ENCODE measurements at places on chromosomes 7 and 10. TPM values are rescaled to one million over a fixed set of nuclear protein-coding genes. Genes with fewer than 3 reads are reported as not detected.

Gene PVRIG
- total RNA-seq = not detected

Gene CRHR2
- not detected for total RNA-seq

Gene TEX47
- not detected for total RNA-seq

Gene SPDYE3
- not detected for total RNA-seq

GRCh38 chr7:66326501-66327215 lies 121.5 kb downstream of the TPST1 start:
- DNase-seq = peak; percentile 39

DNA sequence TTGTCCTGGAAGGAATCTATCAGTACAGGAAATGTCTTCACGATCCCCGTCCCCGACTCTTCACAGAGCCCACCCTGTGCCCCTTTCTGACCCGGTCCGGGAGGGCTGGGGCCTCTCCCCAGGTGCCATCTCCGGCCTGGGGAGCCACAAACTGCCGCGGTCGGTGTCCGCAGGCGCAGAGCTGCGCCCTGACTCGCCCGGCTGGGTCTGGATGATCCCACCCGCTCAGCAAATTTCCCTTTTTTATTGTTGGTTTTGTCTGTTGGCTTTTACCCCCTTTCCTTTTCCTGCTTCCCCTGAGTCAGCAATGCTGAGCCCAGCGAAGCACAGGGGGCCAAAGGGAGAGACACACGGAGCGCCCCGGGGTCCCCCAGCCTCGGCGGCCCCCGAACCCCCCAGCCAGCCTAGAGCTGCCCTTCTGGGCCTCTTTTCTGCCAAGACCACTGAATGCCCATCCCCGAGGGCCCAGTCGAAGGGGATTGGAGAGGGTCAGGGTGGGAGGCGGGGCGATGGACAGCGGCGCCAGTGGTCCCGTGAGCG lies 30.9 kb downstream of the LEP start:
- DNase-seq = no peak

GRCh38 chr10:30758338-30758737 lies 128.8 kb upstream of the LYZL2 start:
- no peak for DNase-seq

DNA sequence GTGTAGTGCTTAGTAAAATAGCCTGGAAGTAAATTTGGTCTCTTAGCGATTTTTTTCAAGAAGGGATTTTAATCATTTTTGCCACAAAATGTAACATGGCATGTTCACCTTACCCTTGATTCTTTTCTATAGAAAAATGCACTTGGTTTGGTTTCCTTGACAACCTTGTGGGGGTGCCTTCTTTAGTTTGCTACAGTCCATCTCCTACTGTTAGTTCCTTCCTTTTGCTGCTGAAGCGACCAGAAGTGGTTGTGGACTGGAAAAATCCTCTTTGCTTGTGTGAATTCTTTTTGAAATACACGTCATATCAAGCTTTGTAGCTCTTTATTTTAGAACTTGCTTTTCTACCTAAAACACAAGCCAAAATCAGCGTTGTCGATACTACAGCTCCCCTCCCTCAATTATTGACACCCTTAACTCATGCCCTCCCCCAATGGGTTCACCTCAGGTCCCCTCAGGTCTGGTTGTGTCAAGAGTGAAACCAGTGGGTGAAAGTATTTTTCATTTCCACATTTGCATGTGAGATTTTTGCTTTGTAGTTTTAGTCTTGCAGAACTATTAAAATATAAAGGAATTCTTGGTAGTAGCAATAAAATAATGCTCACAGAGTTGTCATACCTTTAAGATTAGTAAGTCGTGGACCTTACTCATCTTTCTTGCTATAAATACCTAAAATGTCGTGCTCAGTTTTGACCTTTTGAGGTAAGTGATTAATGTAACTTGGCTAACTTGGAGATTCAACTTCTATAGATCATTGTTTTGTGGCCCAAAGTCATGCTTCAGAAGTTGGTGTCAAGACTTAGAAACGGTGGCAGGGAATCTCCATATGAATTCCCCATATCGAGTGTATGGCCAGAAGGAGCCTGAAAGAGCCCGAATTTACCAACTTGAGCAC lies 1.5 kb downstream of the ACTR3B start:
- DNase-seq = no peak

Measured in MG63 (cell line).